Activated CD4-positive, alpha-beta T cell treated with anti-CD3 and anti-CD28 coated beads for 4 hours (primary cell): ENCODE measurements at places on chromosomes 12 and 14.
A peak's percentile ranks its signal among the peaks of the same experiment; 100 is the strongest.

DNA sequence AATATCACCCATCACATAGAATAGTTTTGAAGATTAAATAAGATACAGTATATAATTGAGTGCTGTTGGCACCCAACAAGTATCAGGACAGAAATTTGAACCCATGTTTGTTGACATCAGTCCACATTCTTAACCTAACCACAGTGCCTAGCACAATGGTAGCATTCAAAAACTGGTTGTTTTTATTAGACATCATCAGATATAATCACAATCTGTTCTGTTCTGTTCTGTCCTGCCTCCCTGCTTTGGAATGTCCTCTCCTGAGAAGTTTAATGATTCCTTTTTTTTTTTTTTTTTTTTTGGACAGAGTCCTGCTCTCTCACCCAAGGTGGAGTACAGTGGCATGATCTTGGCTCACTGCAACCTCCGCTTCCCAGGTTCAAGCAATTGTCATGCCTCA is 476.6 kb downstream of the RMST start:
- no peak for DNase-seq

DNA sequence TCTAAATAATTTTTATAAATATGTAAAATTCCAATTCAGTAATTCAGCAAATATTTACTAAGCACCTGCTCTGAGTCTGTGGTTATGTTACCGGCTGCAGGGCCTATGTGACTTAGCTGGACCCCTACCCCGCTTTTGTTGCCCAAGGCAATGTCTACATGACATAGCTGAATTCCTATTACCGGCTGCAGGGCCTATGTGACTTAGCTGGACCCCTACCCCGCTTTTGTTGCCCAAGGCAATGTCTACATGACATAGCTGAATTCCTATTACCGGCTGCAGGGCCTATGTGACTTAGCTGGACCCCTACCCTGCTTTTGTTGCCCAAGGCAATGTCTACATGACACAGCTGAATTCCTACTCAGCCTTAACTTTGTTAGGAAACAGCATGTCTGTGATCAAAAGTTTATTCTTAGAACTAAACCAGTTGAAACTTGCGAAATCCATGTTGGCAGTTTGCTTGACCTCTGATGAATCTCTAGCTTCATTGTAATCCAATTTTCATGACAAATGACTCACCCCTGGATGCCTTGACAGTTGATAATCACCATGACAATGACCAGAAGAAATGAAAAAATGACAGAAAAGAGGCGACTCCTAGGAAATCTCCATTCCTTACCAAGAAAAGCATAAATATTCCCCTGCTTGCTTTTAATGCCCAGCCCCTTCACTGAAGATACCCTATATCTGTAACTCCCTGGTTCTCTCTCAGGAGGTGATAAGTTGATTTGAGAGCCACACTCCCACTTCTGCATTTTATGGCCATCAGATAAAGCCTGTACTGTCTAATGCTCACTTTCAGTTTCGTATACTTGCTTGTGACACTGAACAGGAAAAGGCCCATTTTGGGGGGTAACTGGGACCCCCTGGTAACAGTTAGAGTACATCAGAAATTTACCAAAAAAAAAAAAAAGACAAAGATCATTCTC is 148.4 kb upstream of the SYT10 start:
- no peak for DNase-seq

GRCh38 chr12:19869413-19869812 is 430.1 kb downstream of the AEBP2 start:
- DNase-seq: no peak

DNA sequence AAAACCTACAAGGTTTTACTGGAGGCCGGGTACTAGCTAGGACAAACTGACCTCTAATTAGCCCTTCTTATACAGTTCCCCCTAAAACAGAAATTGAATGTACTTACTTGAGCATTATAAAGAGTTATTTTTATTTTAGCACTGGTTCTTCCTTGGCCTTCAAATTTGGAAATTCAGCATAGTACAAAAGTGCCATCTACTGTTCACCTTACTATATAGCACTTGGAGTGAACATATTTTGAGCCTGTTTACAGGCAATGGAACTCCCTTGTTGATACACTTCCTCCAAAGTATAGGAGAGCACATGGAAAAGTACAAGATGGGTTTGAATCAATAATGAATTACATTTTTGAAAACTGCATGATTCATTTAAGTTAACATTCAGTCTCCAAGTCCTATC is 3.9 kb upstream of the POC1B start:
- DNase-seq: no peak

DNA sequence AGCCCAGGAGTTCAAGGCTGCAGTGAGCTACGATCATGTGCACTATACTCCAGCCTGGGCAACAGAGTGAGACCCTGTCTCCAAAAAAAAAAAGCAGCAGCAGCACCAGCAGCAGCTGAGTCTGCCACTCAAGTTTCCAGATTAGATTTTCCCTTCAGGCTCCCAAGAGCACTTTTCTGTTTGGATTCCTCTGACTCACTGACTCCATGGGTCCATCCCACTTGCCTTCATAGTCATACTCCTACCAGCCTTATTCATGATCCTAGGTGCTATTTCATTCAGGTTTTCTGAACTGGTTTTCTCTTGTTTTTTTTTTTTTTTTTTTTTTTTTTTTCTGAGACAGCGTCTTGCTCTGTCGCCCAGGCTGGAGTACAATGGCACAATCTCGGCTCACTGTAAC is 6.8 kb upstream of the TWF1 start:
- no peak for DNase-seq

- no peak for DNase-seq
Observed at GRCh38 chr14:68941820-68942219, 37.3 kb downstream of the ACTN1 start.

GRCh38 chr12:52258335-52258901 is 16.0 kb upstream of the KRT86 start:
- no peak for DNase-seq

DNA sequence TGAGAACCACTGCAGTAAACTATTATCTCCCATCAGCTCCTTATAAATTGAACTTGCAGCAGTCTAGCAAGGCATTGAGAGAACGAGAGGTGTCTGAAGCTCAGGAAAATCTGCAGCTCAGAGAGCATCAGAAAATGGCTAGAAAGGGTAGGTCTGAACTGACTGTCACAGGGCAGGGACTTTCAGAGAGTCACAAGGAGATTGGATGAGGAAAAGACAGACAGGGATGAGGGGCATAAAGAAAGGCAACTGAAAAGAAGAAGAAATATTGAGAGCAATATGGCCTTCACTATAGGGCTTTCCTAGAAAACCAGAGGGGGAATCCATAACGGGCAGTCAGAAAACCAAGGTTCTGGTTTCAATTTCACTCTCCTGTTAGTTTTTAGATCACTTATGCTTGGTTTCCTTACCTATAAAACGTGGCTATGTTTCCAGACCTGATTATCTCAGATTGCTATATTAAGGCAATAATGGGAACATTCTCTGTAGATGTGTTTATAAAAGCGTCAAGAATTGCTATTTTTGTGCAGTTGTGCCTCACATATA is 40.9 kb downstream of the PDE6H start:
- no peak for DNase-seq

GRCh38 chr12:75257510-75257909 is 47.9 kb upstream of the KCNC2 start:
- no peak for DNase-seq

GRCh38 chr14:58298477-58299400 is at the start of gene ARID4A:
Gene ARID4A (plus strand): TSS chr14:58298555. CDS start chr14:58299855, 1,300 bp downstream.
- peak; percentile 83 for DNase-seq

DNA sequence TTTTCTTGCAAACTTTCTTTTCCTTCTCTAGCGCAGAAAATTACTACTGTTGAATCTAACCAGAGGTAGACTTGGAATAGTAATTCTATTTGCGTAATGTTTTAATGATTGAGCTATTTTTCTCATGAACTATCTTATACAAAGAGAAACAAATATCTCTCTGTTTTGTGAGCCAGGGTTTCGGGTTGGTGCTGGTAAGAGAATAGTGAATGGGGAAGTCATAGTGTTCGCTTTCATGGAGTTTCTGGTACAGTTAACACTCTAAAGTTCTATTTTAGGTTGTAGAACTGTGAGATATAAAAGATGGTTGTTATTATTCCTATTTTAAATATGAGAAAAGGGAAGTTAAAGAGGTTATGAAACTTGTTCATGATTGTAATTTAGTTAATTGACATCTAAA is 6.6 kb downstream of the CLEC1B start:
- no peak for DNase-seq

- DNase-seq: no peak
Observed at GRCh38 chr12:84648425-84648824, 264.2 kb downstream of the SLC6A15 start.

- DNase-seq: no peak
Observed at GRCh38 chr12:128825835-128826234, 2.1 kb upstream of the SLC15A4 start.

DNA sequence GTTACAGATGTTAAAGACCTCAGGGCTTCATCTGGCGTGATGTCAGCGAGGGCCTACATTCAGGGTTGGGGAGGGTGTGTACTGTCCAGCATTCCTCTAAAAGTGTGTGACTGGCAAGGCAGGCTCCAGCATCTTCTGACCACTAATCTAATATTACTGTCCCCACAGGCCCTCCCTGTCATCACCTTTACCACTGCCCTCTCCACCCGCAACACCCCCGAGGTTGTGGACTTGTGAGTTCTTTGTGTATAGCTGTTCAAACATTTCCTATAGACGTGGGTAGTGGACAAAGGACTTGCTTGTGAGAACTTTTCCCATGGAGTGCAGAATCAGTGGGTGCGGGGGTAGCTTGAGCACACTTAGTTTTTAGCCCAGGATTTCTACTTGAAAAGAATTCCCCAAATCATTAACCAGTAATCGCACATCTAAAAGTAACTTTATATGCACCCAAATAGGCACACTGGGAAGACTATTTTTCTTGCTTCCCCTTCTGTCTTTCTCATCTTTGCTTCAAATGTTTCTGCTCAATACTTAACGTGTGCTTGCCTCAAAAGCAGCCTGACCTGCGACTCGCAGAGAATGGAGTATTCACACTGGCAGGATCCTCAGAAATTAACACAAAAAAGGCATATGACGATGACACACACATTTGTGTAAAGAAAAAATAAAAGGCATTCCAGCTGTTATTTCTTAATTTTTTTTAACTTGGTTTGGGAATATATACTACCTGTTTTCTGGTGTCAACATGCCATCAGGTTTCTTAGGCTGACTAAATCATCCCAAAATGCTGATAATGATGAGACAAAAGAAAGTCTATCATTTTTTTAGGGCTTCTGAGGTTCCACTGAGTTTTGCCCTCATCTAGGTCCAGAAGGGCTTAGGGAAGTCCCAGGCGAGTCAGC is 158.4 kb upstream of the HIF1A start:
- DNase-seq: no peak

DNA sequence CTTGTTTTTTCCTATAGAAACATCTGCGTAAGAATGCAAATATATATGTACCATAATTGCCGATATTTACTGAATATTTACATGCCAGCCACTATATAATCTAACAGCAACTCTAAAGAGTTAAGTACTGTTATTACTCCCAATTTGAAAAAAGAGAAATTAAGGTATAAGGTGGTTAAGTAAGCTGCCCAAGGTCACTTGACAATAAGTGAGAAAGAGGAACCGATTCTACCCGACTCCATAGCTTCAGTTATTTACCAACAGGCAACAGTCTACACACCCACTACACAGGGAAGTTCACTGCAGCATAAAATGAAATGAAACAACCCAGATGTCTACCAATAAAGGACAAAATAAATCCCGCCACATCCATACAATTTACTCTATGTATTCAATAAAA is 1.1 kb downstream of the MIS18BP1 start:
- DNase-seq: no peak

- no peak for DNase-seq
Observed at GRCh38 chr14:92729634-92730358, 18.6 kb downstream of the LGMN start.

DNA sequence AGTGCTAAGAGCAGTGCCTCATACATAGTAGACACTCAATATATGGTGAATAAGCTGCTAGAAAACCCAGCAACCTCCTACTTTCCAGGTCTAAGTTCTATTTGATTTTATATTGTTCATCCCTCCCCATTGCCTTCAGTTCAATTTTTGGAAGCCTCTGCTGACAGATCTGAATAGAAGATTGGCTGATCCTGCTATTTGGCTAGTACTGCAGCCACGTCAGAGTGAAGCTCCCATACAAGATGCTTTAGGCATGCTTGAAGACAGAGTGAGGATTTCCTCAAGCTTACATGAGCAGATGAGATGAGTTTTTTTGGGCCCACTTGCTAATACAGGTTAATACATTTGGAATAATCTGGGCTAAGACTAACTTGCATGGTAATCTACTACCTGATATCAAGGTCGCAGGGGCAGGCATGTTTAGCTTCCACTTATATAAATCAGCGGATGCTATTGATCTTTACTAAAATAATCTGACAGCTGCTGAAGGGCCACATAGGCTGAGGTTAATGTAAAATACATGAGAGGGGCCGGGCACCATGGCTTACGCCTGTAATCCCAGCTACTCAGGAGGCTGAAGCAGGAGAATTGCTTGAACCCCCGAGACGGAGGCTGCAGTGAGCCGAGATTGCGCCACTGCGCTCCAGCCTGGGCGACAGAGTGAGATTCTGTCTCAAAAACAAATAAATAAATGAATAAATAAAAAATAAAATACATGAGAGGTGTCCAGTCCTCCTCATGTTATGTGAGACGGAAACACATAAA is 15.9 kb upstream of the AEBP2 start:
- no peak for DNase-seq

DNA sequence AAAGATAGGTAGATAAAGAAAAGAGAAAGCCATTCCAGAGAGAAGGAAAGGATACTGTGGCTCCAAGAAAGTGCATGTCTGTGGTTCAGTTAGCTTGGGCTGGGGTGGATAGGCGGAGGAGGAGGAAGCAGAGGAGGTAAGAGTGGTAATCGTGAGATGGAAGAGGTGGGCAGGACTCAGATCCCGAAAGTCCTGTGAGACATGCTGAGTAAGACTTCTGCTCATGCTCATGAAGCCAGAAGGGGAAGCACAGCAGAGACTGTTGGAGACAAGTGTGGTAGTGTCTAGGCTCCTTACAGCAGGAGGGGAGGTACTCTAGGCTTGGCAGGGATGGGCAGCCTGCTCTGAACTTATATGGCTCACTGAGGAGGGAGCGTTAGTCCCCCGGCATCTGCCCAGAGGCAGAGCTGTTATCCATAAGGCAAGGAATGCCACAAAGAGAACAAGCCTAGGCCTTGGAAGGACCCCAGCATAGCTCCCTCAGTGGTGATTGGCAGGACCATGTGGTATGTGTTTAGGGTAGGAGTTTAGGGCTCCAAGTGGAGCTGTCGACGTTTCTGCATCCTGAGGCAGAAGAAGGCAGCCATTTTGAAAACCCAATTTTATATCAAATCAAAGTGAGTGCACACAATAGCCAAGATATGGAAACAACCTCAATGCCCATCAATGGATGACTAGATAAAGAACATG is 135.3 kb downstream of the SMOC1 start:
- DNase-seq: no peak

- DNase-seq: no peak
Observed at GRCh38 chr12:120734210-120734609, 8.6 kb downstream of the ACADS start.

DNA sequence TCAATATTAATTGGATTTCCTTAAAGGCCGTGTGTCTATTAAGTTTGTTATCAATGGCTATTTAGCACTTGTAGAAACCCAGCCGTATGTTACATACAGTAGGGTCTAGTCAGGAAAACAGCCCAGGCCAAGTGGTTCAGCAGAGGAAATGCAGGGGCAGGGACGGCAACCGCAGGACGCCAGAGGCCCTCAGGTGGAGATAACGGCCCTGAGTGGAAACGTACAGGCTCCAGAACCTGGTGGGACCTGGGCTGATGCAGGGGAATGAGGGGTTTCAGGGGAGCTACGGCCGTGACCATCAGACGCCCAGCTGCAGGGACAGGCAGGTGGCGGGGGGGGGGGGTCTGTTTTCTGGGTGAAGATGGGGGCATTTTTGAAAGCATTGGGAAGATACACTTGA is 3.7 kb upstream of the ANKLE2 start:
- DNase-seq: no peak
